ENCODE measurements at places on chromosomes 6 and 20. TPM values are rescaled to one million over a fixed set of nuclear protein-coding genes. Genes with fewer than 3 reads are reported as not detected.

BMP6 gene
- 28.1 TPM for polyA plus RNA-seq

BAK1 gene
- polyA plus RNA-seq = 9.8 TPM

UST gene
- 11.8 TPM for polyA plus RNA-seq

ARFGEF3 gene
- polyA plus RNA-seq = 0.15 TPM

ELOVL2 gene
- polyA plus RNA-seq = 0.18 TPM

WFDC2 gene
- polyA plus RNA-seq = 9.6 TPM

MRAP2 gene
- 1.2 TPM for polyA plus RNA-seq

FGD2 gene
- polyA plus RNA-seq = 4.0 TPM

PPP1R14C gene
- polyA plus RNA-seq = 0.30 TPM

DDAH2 gene
- 23.9 TPM for polyA plus RNA-seq

NOL4L gene
- polyA plus RNA-seq = 7.6 TPM

CST7 gene
- 1.1 TPM for polyA plus RNA-seq

OLIG3 gene
- not detected for polyA plus RNA-seq

VWA7 gene
- polyA plus RNA-seq = 0.18 TPM

MYL9 gene
- 269 TPM for polyA plus RNA-seq

PRICKLE4 gene
- polyA plus RNA-seq = 1.5 TPM

GCLC gene
- 9.0 TPM for polyA plus RNA-seq

GSTA5 gene
- not detected for polyA plus RNA-seq

STAU1 gene
- polyA plus RNA-seq = 113 TPM

ZBTB46 gene
- polyA plus RNA-seq = 12.2 TPM

MUC21 gene
- polyA plus RNA-seq = not detected

BCAS1 gene
- polyA plus RNA-seq = 0.15 TPM

CYP39A1 gene
- polyA plus RNA-seq = 15.2 TPM

CST2 gene
- 0.28 TPM for polyA plus RNA-seq

EYA4 gene
- polyA plus RNA-seq = 2.5 TPM

ENPP5 gene
- 4.5 TPM for polyA plus RNA-seq

GSTA2 gene
- polyA plus RNA-seq = 0.54 TPM

RIMS1 gene
- polyA plus RNA-seq = 0.73 TPM

SPATA2 gene
- polyA plus RNA-seq = 6.0 TPM

NELFCD gene
- 44.1 TPM for polyA plus RNA-seq

SYCP2L gene
- polyA plus RNA-seq = 0.41 TPM

All from ovary (tissue), 10 donors.